ENCODE measurements at places on chromosomes 12 and 14.

DNA sequence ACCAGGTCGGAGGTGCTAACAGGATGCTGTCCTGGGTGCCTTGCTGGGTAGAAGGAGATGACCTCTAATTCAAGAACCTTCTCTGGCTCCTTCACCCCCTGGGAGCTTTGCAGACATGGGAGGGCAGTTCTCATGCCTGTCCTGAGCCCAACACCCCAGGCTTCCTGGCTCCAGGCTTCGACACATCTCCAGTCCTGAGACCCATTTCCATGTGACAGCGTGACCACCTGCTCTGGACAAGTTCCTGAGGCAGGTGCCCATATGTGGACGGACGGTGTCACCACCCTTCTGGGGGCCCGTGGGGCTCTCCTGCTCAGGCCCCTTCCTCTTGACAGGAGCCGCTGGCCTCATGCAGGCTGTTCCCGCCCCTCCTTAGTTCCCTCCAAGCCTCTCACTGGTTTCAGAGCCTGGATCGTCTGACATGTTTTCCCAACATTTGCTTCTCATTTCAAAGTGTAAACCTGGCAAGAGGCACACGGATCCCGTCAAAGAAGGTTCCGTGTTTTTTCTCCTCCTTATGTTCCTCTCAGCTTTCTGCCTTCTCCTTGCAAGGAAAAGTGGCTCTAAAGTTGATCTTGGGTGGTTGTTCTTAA, 291.9 kb upstream of the RTL1 start:
- no peak for DNase-seq

GRCh38 chr12:77782034-77782433, 48.7 kb upstream of the NAV3 start:
- DNase-seq, result no peak

DNA sequence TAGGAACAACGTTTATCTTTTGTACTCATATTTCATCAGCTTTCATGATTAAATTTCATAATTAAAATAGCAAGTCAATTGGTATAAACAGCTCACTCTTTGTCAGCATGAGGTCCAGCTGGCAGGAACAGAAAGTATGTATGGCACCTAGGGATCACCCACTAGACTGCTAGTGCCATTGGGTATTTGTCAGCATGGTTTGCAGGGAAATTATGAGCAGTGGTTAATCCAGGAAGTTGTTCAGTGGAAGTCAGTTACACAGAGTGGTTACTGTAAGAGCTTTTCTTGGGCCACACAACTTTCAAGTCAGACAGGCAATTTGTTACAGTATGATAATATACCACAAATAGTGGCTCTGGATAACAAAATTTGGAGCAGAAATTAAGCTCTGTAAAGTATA, 340.3 kb upstream of the RGS6 start:
- no peak for DNase-seq

GRCh38 chr14:92273166-92273565, 49.8 kb upstream of the SLC24A4 start:
- no peak for DNase-seq

- no peak for DNase-seq
Observed at GRCh38 chr12:52419656-52420055, 13.5 kb upstream of the KRT82 start.

- no peak for DNase-seq
Observed at GRCh38 chr14:61234215-61234916, 46.8 kb downstream of the TMEM30B start.
